Uterus (tissue), 4 donors: ENCODE measurements at places on chromosomes 1 and 21. TPM values are rescaled to one million over a fixed set of nuclear protein-coding genes. Genes with fewer than 3 reads are reported as not detected.

DNA sequence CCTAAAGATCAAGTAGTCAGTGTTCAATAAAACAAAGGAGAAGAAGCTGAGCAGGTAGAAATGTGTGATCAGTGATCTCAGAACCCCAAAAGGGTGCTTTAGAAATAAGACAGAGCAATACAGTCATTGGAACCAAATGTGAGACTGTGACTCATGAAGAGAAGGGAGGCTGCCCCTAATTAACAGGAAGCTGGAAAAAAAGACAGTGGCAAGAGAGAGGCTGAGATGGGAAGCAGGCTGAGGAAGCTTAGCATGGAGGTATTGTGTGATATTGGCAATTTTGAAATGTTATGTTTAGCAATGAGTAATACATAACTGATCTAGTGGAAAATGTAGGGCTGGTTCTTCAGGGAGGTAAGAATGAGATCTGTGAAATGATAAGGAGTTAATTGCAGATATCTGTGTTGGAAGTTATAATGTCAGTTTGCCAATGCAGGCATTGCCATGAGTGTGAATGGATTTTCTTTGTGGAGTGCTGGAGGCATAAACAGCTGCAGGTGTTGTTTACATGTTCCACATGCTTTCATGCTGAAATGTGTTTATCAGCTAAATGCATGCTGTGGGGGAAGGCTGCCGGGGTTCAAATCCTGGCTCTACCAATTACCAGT lies 90.6 kb upstream of the CACNA1E start:
- DNase-seq: no peak

- DNase-seq: no peak
These were observed 272.0 kb downstream of the BRINP3 start for GRCh38 chr1:190205713-190206112.

DNA sequence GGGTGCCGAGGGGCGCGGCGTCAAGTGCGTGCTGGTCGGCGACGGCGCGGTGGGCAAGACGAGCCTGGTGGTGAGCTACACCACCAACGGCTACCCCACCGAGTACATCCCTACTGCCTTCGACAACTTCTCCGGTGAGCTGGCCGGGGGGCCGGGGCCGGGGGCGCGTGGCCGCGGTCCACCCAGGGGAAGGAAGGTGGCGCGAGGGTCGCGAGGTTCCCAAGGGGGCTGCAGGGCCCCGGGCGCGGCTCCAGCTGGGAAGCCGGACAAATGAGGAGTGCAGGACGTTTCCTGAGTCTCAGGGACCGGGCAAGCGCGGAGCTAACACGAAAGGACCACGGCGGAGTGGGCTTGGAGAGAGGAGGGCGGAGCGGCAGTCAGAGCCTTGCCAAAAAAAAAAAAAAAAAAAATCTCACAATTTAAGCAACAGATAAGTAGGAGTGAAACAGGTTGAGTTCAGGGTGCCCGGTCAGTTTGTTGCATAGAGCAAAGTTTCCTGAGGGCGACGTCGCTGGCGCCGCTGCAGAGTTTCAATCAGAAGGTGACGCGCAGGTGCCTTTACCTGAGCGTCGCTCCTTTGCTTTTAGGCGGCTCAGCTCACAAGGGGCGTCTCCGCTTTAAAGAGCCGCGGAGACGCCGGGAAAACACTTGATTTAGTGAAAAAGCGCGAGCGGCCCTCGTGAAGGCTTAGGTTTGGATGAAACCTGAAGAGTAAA lies 750 bp downstream of the RHOU start:
- DNase-seq: peak; percentile 59

- DNase-seq: no peak
These were observed 79.3 kb upstream of the LAMC2 start for GRCh38 chr1:183106746-183107145.

The B4GALT2 gene
- 45.8 TPM for total RNA-seq

The CD84 gene
- 3.4 TPM for total RNA-seq
